Hippocampal formation (tissue), 2 donors: ENCODE measurements at places on chromosomes 7 and 10.

DNA sequence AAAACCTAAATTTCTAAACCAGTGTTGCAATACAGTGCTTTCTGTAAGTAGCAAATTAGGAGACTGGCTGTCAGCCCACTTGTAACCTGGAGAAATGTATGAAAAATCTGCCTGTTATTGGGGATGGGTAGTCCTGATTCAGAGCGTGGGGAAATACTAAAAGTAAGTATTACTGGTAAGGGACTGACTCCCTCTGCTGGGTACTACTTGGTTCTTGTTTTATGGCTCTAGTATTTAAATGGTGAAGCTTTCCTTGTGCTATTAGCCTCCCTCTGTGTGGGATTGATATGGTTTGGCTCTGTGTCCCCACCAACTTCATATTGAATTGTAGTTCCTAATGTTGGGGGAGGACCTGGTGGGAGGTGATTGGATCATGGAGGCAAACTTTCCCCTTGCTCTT lies 886.1 kb downstream of the SORCS1 start:
- no peak for DNase-seq

GRCh38 chr10:112827951-112828350 lies 122.1 kb upstream of the TCF7L2 start:
- DNase-seq, result no peak

DNA sequence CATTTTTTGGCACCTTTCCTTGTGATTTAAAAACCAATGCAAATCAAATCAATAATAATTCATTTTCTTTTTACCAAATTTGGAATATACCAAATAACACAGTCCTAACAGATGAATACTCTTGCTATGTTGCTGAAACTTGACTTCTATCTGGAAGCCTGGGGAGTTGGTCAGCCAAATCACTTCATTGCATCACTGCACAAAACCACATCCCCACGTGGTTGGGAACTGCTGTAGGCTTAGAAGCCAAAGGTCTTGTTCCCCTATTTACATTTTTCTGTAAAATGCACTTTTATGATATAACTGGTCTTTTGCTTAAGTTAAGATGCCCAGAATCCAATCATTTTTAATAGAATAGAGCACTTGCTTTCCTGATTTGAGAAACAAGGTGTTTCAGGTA lies 15.2 kb downstream of the GPR85 start:
- DNase-seq, result no peak

DNA sequence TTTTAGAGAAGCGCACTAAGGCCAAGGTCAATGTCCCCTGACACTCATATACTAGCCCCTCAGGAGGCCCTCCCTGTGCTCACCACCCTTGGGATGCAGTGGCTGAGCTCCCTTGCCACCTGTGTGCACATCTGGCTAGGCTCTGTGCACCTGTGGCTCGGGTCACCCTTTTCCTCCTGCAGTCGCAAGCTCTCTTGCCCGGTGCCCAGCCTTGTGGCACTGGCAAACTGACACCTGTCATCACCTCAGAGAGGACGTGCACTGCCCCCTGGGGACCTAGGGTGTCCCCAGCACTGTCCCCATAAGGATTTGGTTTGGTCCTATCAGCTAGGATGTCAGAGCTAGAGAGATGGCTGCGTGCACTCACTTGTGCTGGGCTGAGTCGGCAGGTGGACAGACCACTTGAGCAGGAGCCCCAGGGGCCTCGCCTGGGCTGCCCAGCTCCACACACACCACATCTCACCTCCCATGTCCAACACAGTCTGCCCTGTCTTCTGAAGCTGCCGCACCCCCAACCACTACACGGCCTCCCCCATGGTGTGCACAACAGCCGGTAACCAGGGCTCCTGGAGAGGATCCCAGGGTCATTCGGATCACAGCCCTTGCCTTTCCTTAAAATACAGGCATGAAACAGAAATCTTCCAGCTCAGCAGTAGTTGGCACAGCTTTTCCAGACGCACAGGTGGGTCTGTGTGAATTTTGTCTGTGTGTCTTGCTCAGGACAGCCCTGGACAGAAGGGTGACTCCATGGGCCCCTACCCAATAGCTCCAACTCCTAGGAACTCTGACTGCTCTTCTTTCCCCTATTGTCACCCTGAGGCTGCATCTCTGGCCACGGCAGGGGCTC lies 111.0 kb downstream of the GRID1 start:
- DNase-seq, result no peak

DNA sequence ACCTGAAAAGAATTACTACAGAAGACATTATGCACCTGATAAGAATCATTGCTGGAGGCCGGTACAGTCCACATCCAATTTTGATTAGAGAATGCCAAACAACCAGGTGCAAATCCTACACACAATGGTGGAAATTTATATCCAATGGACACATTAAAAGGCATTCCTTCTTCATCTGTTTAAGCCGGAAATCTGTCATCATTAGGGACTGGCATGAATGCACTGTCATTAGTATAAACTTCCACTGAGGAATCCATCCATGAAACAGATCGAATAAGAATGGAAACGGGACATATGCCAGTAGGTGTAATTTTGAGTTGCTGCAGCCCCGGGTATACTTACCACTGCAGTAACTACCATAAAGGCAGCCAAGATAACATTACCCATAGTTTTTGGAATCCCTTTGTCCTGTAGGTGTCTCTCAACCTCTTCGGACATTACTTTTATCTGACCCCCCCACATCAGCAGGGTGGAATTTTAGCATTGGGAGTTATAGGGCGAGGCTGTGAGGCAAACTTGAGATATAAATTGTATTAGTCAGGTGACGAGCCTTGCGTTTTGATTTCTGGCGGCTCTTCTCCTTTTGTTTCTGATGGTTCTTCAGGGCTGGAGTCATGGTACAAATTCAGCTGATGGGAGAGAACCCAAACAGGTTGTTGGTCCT lies 36.5 kb upstream of the AKR1C2 start:
- DNase-seq, result no peak

DNA sequence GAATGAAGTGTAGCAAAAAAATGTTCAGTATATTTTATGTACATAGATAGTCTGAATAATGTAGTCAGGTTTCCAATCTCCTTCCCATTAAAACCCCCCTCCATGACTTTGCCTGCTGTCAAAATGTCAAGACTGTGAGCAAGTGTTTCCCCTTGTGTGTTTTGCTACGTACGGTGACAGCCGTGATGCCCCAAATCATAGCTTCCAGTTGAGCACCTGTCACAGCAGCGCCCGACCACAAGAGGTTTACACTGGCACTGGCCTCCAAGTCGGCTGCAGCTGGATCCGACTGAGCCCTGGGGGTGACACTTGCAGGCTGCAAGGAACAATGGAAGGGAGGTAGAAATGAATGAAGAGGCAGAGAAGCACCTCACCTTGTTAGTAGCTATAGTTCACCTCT lies 62.3 kb downstream of the LAMB4 start:
- DNase-seq, result no peak

DNA sequence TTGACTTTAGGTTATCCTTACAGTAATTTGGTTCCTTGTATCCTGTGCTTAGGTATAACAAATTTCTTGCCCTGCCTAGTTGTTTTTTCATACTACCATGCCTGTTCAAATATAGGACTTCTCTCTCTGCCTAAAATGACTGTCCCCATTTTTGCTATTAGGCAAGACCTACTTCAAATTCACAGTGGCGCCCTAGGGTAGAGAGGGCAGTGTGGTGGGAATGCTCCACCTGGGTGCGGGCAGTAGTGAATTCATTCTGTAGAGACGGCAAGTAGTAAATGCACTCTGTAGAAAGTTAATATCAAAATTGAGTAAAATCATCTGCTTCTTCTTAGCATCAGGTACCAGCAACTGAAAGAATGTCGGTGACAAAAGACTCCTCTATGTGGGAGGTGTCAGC lies 120.4 kb upstream of the RHOBTB1 start:
- no peak for DNase-seq

GRCh38 chr7:122553761-122554160 lies 145.2 kb downstream of the RNF133 start:
- no peak for DNase-seq

- DNase-seq, result no peak
Measured at GRCh38 chr10:133412381-133412711, 12.1 kb downstream of the SPRN start.

DNA sequence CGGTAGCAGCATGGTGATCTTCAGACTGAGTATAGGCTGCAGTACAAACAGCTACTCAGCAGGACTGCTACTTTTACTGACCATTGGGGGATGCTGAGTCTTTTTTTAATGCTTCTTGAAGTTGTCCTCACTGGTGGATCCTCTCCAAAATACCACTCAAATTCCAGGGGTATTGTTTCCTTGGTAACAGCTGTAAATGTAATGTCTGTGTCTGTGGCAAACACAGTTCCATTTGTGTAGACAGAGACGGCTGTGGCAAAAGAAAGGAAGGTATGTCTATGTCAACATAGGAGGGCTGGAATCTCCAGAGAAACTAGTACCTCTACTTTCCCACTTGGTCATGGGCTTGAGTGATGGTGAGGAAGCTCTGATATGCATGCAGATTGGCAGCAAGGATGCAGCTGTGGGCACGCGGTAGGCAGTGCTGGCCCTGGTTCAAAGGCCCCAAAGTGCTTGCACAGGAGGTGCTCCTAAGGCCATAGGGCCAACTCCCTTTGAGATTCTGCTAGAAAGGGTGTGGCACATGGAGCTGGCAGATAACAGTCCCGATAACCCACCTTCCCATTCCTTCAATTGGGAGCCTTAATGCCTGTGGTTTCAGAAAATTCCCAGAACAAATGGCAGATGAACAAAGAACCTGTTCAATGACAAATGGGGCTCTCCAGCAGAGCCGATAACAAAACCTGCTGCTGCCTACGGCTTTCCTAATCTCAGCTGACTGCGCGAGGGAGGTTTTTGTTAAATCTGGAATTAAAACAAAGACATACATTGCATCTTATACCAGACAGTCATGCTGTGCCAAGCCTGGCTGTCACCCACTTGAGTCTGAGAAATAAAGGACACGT lies 43.0 kb downstream of the PKD1L1 start:
- DNase-seq, result no peak

GRCh38 chr7:73852500-73852899 lies 8.5 kb upstream of the TMEM270 start:
- no peak for DNase-seq

- no peak for DNase-seq
Measured at GRCh38 chr7:51344406-51345138, 28.0 kb upstream of the COBL start.

DNA sequence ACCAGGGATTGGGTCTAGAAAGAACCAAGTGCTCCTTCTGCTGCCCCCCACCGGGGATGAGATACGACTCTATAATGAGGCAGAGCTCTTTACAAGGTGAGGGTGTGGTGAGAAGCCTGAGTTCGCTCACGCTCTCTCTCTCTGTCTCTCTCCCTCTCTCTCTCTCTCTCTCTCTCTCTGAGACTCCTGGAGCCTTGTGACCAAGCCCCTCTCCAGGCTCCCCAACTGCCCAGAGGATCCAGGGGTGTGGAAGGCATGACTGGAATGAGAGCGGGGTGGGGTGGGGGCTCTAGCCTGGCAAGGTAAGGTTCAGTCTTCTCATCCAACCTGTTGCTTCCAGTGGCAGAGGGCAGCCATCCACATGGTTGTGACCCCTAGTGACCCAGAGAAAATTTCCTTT lies 3.1 kb upstream of the PTF1A start:
- no peak for DNase-seq
